ENCODE measurements at places on chromosomes 6 and 20.

DNA sequence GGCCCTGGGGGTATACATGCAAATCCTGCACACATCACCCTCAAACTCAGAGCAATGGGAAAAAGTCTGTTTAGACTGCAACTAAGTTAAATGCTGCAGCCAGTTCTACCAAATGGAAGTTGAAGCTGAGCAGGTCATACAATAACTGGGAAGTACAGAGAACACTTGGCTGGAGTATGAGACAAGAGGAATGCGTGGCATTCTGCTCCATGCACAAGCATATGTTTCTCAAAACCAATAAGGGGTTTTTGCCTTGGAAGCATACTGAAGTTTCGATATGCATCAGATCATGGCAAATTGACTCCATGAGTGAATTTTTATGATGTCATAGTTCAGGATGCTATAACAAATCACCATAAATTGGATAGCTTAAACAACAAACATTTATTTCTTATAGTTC, 193.8 kb downstream of the COL12A1 start:
- no peak for DNase-seq

GRCh38 chr6:148451690-148452089, 109.1 kb downstream of the SASH1 start:
- DNase-seq = no peak

GRCh38 chr6:164925681-164926530, 383.5 kb downstream of the C6orf118 start:
- DNase-seq = no peak

DNA sequence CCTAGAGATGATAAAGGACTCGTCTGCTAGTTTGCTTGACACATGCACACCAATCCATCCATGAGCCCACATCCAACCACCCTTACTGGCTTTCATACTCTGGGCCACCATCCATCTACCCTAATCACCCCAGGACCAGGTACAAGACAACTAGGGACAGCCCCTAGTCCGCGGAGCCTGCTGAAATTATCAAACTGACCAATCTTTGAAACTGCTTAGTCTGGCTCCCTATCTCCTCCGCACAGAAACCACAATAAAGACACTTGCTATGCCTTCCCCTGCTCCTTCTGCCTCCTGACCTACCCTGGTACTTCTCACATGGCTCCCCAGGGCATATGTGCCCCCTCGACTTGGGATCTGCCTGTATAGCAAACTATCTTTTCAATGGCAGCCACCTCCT, 33.1 kb downstream of the PXDC1 start:
- DNase-seq = no peak

GRCh38 chr6:28695715-28696114, 170.0 kb downstream of the GPX5 start:
- no peak for DNase-seq

DNA sequence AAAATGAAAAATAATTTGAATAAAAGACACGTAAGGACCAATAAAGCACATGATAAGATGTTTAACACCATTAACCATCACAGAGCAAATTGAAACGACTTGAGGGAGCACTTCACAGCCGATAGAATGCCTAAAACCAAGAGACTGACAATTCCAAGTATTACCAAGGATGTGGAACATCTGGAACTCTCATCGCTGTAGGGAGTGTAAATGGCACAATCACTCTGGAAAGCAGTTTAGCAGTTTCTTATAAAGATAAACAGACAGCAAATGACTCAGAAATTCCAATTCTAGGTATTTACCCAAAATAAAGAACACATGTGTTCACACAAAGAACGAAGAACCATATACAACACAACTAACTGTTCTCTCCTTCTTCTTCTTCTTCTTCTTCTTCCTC, 8.5 kb upstream of the UBD start:
- DNase-seq = no peak

- peak; percentile 60 for DNase-seq
These were observed 104.5 kb upstream of the ADGRF1 start for GRCh38 chr6:47146431-47147174.
